ENCODE measurements at places on chromosomes 2 and 18.

DNA sequence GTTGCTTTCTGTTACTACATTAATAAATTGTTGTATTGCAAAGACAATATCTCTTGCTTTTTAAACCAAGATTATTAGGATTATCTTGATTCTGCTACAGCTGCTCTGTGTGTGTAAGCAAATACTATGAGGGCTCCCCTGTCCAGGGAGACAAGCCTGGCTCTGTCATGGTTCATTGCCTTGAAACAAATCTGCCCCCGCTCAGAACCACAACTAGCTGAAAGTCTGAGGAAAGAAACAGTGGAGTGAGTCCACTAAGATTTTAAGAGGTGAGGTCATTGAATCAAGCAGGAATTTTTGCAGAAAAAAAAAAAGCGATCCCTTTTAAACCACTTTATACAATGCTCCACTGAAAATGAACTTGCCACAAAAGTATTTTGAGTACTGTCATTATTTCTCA, 30.8 kb upstream of the LRRTM4 start:
- no peak for DNase-seq

DNA sequence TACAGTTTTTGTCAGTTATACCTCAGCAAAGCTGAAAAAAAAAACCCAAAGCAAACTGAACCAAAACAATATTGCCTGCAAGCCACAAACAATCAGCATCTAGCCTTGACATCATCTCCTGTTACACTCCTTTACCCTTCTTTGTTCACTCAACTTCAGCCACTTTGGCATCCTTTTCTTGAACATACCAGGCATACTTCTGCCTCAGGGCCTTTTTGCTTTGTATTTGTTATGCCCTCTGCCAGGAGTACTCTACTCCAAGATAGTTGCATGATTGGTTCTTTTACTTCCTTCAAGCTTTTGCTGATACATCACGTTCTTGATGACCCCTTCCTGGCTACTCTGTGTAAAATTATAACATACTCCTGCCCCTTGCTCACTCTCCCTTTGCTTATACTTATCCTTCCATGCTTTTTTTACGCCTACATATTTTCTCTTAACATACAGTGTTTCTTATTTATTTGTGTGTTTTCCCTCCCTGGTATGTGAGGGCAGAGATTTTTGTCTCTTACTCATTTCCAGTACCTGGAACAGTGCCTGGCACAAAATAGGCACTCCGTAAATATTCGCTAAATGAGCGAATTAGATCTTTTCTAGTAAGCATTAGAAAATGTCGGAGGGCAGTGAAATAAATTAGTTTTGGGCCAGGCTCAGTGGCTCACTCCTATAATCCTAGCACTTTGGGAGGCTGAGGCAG, 12.7 kb downstream of the ABI2 start:
- DNase-seq: no peak

GRCh38 chr2:225004597-225004996, 37.7 kb downstream of the DOCK10 start:
- DNase-seq: no peak

GRCh38 chr2:126038861-126039260, 617.1 kb upstream of the GYPC start:
- DNase-seq: no peak

GRCh38 chr18:55337908-55338521, 250.0 kb downstream of the TCF4 start:
- DNase-seq: no peak

DNA sequence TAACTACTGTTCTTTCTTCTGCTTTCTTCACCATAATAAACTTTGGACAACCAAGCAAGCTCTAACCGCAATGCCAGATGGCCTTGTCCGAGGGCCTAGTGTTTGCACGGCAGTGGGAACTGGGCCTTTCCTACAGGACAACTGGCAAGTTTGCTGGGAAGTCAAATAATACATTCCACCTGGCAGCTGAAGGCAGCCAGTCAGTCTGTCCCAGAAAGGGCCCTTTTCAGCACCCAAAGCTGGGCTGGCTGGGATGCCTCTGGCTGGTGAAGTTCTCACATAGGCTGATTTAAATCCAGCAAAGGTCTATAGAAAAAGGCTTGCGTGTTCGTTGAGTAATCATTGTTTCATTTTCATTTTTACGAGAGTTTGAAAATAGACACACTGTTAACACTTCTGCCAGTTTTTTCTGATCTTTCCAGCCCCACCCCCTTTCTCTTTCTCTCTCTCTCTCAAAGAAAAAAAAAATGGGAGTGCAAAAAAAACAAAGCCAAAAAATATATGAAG, 110.0 kb upstream of the EPAS1 start:
- DNase-seq: peak; percentile 62

DNA sequence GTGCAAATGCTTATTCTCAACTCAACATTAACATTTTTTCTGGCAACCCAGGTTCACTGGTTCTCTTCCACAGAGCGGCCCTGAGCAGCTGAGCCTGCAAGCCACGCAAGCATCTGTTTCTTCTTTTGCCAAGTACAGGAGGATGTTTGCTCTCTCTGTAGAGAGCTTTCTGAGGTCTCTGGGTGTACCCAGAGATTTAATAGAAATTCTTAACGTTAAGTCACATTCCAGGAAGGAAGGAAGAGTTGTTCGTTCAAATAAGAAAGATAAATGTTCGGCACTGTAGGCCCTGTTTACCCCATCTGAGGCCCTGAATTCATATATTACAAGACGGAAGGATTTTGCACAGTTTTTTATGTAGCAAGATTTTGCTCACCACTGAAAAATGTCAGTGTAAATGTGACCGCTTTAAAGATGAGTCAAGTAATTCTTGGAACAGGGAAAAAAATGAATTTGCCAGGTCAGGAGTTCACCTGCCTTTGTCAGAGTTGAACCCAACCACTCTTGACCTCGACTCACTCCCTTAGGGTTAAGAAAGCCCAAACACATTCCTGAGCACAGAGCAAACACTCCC, 30.1 kb downstream of the KCTD18 start:
- DNase-seq: no peak

DNA sequence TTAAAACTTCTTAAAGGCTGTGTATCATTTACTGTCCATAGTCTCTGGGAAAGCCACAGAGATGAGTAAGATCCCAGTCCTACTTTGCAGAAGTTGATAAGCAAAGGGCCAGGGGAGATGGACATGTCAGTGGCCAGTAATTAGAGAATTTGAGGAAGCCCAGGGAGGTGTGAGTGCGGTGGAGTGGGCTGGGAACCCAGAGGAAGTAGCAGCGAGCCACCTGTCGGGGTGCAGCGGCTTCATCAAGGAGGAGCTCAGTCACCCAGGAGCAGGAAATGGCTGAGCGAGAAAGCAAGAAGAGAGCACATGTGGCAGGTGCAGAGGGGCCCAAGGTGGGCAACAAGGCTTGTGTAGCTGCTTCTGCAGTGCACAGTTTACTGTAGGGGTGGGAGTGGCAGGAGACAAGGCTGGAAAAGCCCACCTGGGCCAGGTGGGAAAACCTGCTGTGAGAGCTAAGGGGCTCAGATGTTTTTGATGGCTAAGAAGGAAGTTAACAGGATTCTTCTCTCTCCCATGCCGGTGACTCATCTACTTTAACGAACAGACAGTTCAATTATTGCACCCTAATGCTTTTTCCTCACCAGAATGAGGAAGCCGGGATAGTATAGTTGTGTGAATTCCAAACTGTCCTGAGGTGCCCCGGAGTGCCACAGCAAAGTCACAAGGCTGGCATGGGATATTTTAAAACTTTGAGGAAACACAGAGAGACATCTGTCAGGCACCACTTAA, 34.8 kb upstream of the MGAT5 start:
- DNase-seq: peak; percentile 65

- DNase-seq: no peak
Observed at GRCh38 chr2:225488743-225489142, 89.2 kb downstream of the NYAP2 start.

DNA sequence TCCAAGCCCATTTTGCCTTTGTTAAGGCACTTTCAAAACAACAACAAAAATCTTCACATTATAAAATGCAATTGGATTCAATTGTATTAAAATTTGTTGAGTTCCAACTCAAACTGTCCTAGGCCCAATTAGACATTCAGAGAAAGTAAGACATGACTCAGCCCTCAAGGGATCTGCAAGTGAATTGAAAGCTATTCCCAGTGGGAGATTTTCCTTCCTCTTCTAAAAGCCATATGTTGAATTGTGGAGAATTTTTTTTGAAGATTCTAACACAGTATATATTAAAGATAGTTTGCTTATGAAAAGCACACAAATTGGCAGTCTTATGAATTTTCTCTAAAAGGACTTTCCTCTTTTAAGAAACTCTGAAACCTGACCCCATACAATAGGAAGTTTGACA, 268.0 kb upstream of the PARD3B start:
- DNase-seq: no peak

- DNase-seq: no peak
Observed at GRCh38 chr2:155703917-155704316, 628.6 kb downstream of the NR4A2 start.

- DNase-seq: no peak
Observed at GRCh38 chr2:242001853-242002252, 132.3 kb downstream of the RTP5 start.

DNA sequence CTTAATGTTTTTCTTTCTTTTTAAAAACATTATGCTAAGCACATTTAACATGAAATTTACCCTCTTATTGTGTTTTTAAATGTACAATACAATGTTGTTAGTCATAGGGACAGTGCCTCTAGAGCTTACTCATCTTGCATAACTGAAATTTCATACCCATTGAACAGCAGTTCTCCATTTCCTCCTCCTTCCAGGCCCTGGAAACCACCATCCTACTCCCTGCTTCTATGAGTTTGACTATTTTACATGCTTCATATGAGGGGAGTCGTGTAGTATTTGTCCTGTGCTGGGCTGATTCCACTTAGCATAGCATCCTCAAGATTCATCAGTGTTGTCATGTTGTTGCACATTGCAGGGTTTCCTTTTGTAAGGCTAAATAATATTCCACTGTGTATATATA, 92.6 kb downstream of the SPATS2L start:
- no peak for DNase-seq

DNA sequence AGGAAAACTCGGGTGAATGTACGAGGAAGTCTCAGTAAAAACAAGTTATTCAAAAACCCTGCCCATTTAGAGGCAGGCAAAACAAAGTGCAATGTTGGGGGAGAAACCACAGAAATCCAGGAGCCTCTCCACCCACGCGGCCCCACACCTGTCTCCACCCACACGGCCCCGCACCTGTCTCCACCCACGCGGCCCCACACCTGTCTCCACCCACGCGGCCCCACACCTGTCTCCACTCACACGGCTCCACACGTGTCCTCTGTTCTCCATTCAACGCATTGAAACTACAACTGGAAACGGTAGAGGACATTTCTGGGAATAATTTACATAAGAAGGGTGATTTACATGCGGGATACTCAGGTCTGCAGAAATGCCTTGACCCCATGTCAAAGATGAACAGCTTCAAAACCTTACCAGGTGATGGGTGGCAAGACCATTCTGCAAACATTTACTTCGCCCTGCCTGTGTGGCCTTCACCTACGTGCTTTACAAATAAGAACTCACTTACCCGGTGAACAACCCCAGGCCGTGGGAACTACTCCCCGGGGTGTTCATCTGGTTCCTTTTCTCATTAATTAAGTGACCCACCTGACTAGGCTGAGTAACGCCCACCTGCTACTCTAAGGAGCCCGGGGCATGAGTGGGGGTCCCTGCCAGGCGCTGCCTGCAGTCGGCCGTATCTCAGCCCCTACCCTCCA, 100.4 kb downstream of the EIPR1 start:
- DNase-seq: no peak

GRCh38 chr2:110837446-110838409, 105.4 kb downstream of the ACOXL start:
- no peak for DNase-seq

GRCh38 chr18:48862132-48862531, 88.6 kb downstream of the SMAD7 start:
- DNase-seq: no peak

DNA sequence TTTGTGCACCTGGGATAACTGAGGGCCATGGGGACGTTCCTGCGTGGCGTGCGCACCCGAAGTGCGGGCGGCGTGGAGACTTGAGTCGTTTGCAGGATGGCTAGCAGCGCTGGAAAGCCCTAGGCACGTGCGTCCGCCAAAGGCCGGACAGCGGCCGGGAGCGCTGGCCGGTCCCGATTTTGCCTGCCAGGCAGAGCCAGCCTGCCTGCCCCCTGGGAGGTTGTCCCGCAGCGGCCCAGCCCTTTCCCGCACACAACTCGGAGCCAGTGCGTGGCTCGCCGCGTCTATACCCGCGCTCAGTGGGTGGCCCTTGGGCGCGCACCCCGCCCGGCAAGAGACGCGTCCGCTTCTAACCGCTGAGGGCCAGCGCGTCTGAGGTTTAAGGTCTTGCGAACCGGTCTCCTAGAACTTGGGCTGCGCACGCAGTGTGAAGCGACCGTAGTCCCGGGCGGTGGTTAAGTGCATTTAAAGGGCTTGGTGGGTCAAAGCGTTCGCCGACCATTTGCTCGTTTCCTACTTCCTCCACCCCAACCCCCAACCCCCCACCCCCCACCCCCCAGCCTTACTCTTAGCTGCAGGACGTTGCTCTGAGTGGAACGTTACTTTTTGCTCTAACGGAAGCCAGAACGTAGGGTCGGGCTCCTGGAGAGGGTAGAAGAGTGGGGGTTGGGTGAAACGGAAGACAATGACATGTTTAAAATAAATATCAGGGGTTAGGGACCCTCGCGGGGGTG, 627 bp downstream of the CDCA7 start:
- peak; percentile 68 for DNase-seq

GRCh38 chr2:20673686-20674308, 6.9 kb downstream of the GDF7 start:
- no peak for DNase-seq

- peak; percentile 80 for DNase-seq
Observed at GRCh38 chr2:218367415-218368149, 10.9 kb downstream of the CATIP start.

DNA sequence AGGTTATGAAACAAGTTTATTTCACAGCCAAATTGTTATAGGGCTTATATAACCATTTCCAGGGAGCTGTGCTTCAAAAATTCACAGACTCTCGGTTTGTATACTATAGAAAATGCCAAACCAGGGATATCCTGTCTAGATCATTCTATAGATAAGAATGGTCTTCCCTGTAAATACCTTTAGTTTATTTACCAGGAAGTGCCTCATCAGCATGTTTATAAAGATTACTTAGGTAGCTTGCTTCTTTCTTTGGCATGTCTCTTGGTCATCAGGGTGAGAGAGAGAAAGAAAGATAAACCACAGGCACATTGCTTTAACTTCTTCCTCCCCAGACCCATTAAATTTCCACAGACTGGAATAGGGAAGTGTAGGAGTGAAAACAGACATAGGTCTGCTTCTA, 439.4 kb downstream of the SPAG16 start:
- no peak for DNase-seq

GRCh38 chr2:62687636-62688035, 17.9 kb upstream of the EHBP1 start:
- DNase-seq: no peak

DNA sequence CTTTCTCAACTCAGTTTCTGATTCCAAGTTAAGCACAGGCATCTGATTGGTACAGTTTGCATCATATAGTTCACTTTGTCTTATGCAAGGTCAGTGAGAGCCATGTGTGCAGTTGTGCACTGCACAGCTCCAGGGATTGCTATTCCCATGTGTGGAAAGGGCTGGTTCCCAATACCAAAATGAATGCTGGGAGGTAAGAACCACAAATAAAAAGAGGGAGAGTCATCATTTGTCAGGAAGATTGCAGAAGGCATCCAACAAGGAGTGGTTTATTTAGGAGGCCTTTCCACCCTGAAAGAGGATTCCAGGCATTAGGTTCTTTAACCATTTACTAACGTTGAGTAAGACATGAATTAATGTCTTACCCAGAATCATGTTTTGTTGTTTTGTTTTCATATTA, 141.2 kb upstream of the ST6GAL2 start:
- DNase-seq: no peak
